Activated T-helper 1 cell treated with anti-CD3 and anti-CD28 coated beads, Interleukin-12 subunit alpha, Interleukin-12 subunit beta, Interleukin-2, Interleukin-4 antibody, amounts not matched to agents 30 ng/mL and 10 ng/mL and 1 ng/mL, durations not matched to agents 14 hours and 24 hours and 36 hours (primary cell): ENCODE measurements at places on chromosomes 1 and 21. TPM values are rescaled to one million over a fixed set of nuclear protein-coding genes. Genes with fewer than 3 reads are reported as not detected.
A peak's percentile ranks its signal among the peaks of the same experiment; 100 is the strongest.

Gene CEP104
- 43.4 and 55.5 TPM in 2 replicates for total RNA-seq

DNA sequence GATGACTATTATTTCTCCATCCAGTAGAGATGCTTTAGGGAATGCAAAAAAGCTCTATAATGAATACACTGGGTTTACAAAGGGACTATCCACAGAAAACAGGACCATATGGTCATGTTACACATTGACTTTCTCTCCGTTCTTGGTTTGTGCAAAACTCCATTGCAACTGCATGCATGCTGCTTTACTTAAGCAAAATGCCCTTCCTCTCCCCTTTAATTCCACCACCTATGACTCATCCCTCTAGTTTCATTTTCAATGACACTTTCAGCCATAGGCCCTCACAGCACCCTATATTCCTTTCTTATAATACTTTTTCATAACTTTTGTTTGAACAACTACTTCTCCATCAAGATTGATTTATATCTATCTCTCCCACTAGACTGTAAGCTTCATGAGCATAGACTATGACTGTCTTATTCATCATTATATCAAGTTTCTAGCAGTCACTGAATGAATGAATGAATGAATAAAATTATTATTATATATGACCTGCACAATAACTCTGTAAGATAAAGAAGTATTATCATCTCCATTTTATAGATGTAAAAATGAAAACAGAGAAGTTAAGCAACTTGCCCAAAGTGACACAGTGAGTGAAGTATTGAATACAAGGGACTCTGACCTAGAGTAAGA lies 248.9 kb downstream of the PLPP3 start:
- DNase-seq = no peak

DNA sequence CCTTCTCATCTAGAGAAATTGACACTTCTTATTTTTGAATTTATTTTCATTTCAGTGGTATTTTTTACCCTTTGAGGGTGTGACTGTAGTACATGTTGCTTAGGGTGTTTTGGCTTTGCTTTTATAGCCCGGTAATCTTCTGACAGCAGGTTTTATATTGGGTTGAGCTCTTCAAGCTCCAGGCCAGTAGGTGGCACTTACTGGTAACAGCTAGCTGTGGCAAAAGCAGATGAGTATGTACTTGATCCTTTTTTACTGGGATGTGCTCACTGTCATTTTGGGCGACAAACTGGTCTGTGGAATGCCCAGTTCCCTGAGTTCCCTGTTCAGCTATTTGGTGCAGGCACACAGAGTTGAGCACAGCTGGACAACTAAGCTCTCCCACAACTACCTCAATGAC lies 916.2 kb upstream of the B3GALT2 start:
- DNase-seq = no peak

- DNase-seq = peak; percentile 47
Observed at GRCh38 chr1:27360159-27361043, 6.4 kb downstream of the MAP3K6 start.

- DNase-seq = no peak
Observed at GRCh38 chr1:248009681-248010080, 3.8 kb upstream of the OR2L5 start.
